Stimulated activated CD4-positive, alpha-beta T cell treated with anti-CD3 and anti-CD28 coated beads, Interleukin-2, amount 100 ng/mL, for 48 hours (primary cell): ENCODE measurements at places on chromosomes 5 and 9.

DNA sequence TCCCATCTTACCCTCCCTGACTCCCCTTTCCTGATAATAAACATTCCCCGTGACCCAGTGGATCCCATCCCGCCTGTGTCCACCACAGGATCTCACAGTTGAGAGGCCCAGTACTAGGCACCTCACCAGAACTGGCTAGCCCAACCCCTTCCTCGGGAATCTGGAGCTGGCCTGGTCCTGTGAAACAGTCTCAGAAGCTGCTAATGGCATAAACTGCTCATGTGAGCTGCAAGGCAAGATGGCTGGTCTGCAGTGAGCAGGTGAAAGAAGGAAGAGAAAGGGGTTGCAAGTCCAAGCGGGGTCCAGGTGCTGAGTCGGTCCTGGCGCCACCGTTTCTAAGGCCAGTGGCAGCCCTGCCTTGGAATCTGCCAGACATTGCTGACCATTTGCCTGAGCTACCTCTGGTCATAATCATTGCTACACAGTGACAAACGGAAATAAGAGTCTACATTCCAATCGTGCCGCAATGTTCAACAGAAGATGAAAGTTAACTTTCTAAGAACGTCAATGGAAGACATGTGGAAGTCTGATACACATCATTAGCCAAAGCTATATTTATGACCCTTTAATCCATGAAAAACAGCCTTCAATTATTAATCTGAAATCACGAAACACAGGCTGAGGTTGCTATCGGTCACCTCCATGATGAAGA is 33.7 kb downstream of the DNAH5 start:
- DNase-seq = no peak

DNA sequence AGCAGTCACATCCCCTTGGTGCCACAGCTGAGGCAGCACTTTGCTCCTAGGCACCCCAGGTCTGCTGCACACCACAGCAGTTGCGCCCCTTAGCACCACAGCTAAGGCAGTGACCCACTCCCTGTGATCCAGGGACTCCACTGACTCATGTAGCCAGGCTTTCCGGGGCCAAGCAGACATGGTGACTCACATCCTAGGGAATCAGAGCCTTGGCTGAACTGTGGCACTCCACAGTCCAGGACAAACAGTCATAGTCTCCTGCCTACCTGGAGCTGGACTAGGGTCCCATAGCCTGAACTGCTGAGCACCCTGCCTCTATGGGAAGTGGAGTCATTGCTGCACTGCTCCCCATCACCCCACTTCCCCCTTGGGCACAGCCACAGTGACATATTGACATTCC is 338.7 kb downstream of the NPR3 start:
- no peak for DNase-seq

- no peak for DNase-seq
These were observed 2.1 kb upstream of the ZFR start for GRCh38 chr5:32446630-32447029.

DNA sequence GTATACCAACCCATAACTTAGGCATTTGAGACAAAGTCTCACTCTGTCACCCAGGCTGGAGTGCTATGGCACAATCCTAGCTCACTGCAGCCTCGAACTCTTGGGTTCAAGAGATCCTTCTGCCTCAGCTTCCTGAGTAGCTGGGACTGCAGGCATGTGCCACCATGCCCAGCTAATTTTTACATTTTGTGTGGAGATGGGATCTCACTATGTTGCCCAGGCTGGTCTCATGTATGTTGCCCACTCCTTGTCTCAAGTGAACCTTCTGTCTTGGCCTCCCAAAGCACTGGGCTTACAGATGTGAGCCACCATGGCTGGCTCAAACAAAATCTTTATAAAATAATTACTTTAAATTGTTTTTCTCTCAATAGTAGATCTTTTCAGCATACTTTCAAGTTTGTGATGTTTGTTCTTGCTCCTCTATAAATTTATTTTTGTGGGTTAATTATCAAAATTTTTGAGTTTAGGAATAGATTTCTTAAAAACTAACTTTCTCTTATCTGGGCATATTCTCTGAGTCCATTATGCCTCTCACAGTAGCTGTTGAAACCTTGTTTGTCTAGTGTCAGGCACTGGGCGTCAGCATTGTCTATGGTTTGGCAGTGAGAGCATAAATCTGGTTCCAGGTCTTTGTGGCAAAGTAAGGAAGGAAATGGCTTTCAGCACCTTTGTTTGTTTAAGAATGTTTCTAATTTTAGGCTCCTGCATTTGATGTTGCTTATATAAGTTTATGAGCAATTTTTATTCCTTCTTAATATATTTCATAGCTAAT is 38.7 kb downstream of the NLN start:
- no peak for DNase-seq

DNA sequence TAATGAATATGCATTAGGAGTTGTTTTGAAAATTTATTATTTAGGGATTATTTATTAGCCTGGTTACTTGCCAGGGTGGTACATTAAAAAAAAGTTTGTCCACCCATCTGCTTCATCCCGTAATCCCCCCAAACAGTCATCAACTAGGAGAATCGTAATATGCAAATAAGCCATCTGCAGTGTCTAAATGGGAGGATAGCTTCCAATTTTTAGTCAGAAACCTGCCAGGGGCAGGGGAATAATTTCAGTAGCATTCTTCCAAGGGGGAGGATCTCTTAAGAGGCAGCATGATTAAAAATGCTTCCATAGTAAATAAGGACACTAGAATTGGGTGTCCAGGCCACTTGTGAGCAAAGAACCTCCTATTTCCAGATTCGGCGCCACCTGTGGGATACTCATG is 43.3 kb downstream of the SH3GL2 start:
- DNase-seq = no peak

GRCh38 chr5:167871091-167871490 is 420.4 kb upstream of the WWC1 start:
- DNase-seq = no peak

- DNase-seq = no peak
These were observed 231.0 kb downstream of the AP3B1 start for GRCh38 chr5:78063495-78063894.

GRCh38 chr9:77726814-77727213 is 78.7 kb upstream of the GNA14 start:
- no peak for DNase-seq

DNA sequence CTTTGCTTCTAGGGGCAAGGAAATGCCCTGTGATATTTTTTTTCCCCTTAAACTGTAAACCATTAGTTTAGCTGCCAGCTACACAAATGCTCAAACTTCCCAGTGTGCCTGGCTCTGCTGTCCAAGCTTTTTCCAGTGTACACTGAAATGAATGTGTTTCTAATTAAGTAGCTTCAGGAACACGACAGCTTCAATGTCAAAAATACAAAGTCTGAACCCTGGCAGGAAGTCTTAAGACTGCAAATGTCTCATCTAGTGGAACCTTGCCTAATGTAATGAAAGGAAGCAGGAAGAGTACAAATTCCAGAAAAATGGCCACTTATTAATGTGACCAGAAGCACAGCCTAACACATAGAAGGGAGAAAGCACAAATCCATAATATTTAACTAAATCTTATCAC is 255.2 kb downstream of the CRB2 start:
- no peak for DNase-seq

DNA sequence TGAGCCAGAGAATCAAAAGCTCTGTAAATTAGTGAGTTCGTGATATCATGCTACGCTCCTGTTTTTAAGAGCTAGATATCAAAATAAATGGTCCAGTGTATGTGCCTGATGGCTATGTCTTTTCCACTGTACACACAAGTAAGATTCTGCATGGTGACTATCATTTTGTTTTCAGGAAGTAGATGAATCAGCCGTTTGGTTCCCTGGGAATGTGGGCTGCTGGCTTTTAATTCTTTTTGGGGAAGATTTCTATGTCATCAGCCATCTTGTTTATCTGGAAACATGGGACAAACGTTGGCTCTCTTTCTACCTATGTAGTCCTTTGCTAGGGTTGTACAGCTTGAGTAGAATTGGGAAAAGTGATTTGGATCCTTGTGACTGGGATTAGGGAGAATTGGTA is 126.7 kb downstream of the GRIA1 start:
- DNase-seq = no peak

DNA sequence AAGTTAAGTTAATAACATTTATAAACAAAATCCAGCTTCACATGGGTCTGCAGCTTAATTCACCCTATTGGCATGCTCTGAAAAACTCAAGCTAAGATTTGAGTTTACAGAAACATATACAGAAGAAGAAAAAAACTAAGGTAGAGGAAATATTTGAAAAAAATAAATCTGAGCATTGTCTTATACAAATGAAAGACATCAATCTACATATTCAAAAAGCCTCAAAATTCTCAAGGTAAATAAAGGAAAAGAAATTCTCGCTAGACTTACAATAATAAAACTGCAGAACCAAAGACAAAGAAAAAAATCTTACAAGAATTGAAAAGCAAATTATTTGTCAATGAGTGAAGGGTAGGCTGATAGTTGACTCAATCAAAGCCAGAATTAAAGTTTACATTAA is 493.4 kb downstream of the CETN3 start:
- DNase-seq = no peak

- DNase-seq = no peak
These were observed at the start of gene DMRT3 for GRCh38 chr9:976258-976942. DMRT3 (plus strand) TSS chr9:976655; CDS start chr9:977002, 347 bp downstream.

GRCh38 chr5:38529955-38530646 is 26.3 kb downstream of the LIFR start:
- no peak for DNase-seq
